ENCODE measurements at places on chromosomes 5 and 9.

GRCh38 chr5:145668714-145669113, 166.4 kb downstream of the PRELID2 start:
- no peak for DNase-seq

- DNase-seq: peak; percentile 38
Measured at GRCh38 chr9:36632892-36633291, 60.2 kb downstream of the MELK start.

GRCh38 chr5:112374356-112374755, 44.7 kb downstream of the EPB41L4A start:
- DNase-seq: no peak

GRCh38 chr5:114184006-114184405, 177.9 kb upstream of the KCNN2 start:
- no peak for DNase-seq

GRCh38 chr5:33679791-33680190, 212.0 kb downstream of the ADAMTS12 start:
- DNase-seq: no peak

DNA sequence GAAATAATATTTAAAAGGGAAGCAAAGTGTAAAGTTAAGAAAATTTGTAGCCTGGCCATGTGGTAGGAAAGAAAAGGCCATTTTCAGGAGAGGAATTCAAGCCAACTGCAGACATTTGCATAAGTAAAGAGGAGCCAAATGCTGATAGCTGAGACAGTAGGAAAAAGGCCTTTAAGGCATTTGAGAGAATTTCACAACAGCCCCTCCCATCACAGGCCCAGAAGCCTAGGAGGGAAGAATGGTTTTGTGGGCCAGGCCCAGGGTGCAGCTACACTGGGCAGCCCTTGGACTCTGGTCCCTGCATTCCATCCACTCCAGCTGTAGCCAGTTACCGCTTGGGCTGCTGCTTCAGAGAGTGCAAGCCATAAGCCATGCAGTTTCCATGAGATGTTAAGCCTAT, 1556.8 kb downstream of the EFNA5 start:
- no peak for DNase-seq

GRCh38 chr5:112940670-112941069, 18.6 kb upstream of the REEP5 start:
- DNase-seq: no peak

Data from pons (tissue), 1 donor.